ENCODE measurements at places on chromosomes 2 and 18.

- no peak for DNase-seq
Measured at GRCh38 chr2:53672881-53673522, 94.6 kb upstream of the CHAC2 start.

GRCh38 chr2:147327613-147328012 is 517.2 kb upstream of the ACVR2A start:
- DNase-seq = no peak

GRCh38 chr18:32318581-32318980 is 128.7 kb downstream of the MEP1B start:
- DNase-seq = no peak

GRCh38 chr2:163465440-163465839 is 270.4 kb downstream of the FIGN start:
- DNase-seq = no peak

DNA sequence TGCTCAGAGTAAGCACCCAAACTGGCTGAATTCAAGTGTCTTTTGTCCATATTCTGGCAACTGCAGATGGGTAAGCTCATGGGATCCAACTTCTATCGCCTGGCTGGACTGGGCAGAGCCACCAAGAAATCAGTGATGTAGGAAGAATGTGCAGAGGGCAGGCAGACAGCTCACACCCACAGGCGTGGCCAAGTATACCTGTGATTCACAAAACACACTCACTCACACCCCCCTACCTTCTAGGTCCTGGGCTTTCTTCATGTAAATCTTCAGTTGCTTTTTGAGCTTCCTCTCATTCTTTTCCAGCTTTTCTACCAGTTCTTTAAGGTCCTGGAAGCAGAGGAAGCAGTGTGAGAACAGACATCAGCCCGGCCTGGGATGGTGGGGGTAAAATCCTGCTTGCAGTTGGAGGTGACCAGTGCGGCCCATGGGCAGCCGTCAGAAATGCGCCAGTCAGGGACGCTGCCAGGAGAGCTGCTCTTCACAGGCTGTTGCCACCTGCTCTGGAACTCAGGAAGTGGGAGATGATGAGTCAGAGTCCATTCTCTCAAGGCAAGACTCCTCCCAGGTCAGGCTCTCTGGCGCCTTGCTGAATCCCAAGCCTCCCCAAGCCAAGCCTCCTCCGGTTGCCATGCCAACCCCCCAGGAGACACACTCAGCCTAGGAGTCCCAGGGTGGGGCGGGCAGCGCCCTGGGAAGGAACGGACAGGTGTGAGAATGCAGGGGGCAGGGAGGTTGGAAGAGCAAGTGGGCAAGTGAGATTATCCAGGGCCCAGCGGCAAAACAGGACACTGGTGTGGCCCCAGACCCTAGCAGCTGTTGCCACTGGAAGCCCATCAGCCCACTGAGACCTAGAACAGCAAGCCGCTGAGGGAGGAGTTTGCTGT is 36.2 kb upstream of the ACAA2 start:
- peak; percentile 36 for DNase-seq

DNA sequence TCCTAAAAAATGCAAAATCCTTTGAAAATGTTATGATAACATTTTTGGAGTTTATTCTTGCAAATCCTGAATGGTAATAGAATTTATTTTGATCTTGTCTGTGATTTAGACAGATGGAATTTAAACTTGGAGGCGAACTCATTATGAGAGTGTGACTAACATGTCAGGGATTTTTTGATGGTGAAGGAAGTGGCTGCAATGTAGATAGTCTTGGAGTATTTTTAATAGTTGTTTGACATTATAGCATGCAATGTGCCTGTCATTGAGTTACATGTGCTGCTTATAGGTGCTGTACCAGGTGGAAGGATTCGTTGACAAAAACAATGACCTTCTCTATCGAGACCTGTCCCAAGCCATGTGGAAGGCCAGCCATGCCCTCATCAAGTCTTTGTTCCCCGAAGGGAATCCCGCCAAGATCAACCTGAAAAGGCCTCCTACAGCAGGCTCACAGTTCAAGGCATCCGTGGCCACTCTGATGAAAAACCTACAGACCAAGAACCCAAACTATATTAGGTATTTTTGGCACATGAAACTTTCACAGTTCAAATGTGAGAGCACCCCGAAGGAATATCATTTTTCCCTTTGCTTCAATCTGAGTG is 141.8 kb downstream of the MYO1B start:
- DNase-seq = no peak

GRCh38 chr18:57869221-57869620 is 66.1 kb upstream of the ATP8B1 start:
- no peak for DNase-seq

GRCh38 chr2:10934979-10935350 is 23.2 kb downstream of the KCNF1 start:
- DNase-seq = no peak

- DNase-seq = no peak
Measured at GRCh38 chr2:226420646-226421045, 379.0 kb downstream of the IRS1 start.

DNA sequence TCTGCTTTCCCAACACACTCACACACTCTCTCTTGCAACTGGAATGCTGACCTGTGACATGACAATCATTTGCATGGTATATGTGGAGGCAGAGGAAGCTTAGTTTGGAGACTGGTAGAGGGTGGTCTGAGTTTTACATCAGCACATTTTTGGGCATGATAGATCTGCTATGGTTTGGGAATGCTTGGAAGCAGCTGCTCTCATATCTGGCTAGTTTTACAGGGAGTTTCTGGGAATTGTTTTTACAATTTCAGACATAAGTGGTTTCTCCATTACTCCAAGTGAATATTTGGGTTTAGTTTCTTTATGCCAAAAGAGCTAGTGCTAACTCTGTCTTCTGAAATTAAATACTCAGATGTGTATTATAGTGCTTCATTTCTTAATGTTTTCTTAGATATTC is 977.6 kb downstream of the SUCLG1 start:
- no peak for DNase-seq

DNA sequence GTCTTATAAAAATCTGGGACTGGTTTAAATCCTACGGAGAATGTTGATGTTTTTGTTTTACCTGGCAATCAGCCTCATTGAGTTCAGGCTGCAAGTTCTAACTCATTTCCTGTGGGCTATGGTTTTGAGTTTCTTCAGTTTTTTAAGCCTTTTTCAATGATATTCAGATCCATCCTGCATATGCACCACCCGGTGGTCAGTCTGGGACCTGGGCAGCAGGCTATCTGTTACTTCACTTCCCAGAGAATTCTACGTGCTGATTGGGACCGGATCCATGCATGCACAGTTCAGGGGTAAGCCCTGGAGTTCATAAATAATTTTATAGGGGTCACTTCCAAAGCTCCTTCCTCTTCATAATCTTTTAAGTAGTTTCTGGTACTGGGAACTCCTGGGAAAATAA is 339.2 kb upstream of the HNRNPA3 start:
- no peak for DNase-seq

GRCh38 chr2:10196110-10196892 is 73.8 kb downstream of the RRM2 start:
- no peak for DNase-seq

DNA sequence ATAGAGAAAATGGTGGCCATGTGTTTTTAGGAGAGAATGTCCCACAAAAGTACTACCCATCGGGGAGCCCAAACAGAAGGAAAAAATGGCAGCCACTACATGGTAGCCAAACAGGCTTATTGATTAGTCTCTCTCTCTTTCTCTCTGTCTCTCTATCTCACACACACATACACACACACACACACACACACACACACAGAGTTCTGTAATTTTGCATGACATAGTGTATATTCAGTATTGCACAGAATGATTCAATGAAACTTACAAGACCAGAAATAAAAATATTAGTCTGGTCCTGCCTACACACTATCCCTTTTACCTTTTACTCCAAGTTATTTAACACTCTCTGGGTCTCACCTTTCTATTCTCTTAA is 124.8 kb upstream of the SLC39A10 start:
- DNase-seq = no peak

DNA sequence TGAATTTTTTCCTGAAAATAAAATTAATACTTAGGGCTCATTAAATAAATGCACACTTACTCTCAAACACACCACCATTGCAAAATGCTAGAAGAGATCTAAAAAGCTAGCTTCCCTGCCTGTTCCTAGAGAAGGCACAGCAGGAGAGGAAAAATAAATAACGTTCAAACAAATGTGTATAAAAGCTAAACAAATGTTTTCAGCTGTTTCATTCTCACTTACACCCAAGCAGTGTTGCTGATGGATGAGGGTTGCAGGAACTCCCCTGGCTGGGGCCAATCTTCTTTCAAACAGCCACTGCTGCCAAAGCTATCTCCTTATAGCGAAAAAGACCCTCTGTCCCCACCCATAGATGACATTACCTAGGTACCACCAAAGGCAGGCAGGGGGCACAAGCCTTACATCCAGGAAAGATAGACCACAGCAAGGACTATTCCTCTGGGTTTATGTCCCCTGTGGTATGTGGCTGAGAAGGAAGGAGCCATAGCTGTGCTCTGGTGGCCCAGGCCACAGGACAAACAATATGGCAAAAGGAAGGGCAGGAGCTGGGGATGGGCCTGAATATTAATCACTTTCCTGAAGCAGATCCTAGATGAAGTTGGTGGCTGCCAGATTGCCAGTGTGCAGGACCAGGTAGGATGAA is 214.6 kb downstream of the TTC32 start:
- no peak for DNase-seq

DNA sequence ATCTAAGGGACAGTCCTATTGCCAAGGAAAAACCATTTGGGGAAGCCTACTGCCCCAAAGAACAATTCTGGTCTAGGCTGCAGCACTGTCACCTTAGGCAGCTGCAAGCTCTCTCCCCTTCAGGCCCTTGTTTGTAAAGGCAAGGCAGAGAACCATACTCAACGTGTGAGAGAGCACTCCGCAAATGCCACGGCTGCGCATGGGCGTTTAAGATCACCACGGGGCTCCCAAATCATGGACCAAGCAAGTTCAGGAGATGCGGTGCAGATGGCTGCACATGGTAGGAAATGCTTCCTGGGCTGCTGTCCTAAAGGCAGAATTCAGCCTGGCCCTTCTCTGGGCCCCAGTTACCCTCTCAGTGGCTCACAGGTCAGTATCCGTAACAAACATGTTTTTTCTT is 15.5 kb downstream of the ERFE start:
- no peak for DNase-seq

DNA sequence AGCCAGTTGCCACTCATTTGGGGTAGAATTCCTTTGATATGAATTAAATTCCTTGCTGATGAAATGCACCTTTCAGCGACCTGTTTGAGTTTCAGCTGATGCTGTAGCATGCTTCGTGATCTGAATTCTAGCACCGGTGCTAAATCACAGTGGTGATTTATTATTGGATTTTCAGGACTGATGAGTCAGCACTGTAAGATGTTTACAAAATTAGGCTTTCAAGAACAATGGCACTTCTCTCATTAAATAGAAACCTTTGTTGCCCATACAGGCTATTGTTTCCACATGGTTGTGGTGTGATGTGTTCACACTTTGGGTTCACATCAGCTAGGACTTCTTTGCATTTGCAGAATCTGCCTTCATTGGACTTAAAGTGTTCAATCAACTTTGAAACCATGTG is 687.7 kb downstream of the ARHGAP15 start:
- DNase-seq = no peak

GRCh38 chr2:112879491-112880041 is 31.4 kb upstream of the IL37 start:
- DNase-seq = no peak

DNA sequence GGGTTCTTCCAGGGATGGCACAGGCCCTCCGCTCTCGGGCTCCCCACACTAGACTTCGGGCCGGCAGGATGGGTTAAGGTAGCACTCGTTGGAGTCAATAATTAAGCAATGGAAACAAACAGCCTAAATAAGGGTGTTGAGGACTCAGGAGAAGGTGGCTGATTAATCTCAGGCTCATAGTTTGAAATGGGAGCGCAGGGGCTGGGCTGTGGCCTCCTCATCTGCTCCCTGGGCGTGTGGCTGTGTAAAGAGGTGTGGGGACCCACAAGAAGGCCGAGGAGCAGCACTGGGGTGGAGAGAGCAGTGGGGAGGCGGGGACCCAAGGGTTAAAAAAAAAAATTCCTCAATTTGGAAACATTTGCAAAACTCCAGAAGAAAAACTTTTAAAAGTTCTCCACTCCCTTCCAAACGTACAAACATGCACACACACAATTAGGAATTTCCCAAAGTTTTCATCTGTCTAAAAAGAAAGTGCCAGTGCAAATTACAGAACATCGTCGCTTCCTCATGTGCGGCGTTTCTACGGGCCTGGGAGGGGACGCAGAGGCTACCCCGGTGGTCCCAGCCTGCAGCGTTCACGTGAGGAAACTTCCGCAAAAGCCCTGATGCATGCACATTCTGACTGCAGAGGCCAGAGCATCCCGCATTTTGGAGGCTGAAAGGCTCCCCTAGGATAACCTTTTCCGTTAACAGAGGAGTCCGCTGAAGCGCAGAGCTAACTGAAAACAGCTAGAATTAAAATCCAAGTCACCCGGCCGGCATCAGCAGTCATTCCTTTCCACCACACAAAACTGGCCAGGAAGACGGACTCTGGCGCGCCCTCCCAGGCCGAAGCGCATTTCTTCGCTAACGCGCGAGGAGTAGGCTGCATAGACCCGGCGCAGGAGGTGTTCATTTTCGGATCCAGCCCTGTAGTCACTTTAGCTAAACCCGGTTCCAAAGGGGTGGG is 1.0 kb upstream of the TUBB6 start:
- DNase-seq = no peak

DNA sequence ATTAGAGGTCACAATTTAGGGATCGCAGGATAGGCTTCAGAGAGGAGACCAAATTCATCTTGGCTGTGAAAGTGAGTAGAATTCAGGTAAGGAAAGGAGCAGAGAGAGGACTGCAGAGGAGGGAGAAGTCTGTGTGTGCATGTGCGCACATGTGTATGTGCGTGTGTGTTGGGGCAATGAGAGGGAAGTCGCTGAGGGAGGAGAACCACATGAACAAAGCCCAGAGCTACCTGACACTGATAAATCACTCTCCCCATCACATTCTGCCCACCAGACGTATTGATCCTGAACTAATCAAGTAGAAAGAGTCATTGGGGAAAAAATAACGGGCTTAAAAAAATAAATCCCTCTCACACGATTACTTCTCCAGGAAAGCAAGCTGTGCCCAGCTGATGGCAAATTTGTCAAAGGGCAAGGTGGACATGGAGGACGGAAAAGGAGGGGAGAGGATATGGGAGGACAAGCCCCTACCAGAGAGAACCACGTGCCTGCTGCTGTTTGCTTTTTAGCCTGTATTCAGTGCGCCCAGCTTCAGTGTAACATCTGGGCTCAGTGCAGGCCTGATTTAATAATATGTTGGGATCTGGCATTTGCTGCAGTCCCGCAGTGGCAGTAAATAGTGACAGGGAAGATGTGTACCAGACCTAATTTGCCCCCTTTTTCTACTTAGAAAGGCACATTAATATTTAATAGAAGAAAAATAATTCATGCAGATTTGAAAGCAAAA is 307.5 kb downstream of the C1D start:
- DNase-seq = no peak

- no peak for DNase-seq
Measured at GRCh38 chr2:2930841-2931240, 446.8 kb downstream of the EIPR1 start.

Data from Panc1 (cell line).